ENCODE measurements at places on chromosomes 11 and 22. TPM values are rescaled to one million over a fixed set of nuclear protein-coding genes. Genes with fewer than 3 reads are reported as not detected.
A peak's percentile ranks its signal among the peaks of the same experiment; 100 is the strongest.

DNA sequence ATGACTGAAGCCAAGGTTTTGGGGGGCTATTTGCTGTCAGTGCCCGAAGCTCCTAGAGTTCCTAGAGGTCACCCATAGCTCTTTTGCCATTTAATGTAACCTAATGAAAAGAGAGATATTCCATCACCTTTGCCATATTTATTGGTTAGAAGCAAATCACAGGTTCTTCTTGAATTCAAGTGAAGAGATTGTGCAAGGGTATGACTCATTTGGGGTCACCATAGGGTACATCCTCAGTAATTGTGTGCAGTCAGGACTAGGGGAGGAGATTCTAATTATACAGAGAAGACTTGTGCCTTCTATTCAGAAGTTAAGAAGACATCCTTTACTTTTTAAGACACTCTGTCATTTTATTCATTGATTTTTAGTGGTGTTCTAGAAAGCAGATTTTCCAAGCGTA, 6.9 kb upstream of the PRAME start:
- DNase-seq: no peak

GRCh38 chr22:35478633-35479107, 62.0 kb upstream of the RASD2 start:
- DNase-seq: no peak

GRCh38 chr11:60857378-60858232, 1.9 kb upstream of the PTGDR2 start:
- no peak for DNase-seq

DNA sequence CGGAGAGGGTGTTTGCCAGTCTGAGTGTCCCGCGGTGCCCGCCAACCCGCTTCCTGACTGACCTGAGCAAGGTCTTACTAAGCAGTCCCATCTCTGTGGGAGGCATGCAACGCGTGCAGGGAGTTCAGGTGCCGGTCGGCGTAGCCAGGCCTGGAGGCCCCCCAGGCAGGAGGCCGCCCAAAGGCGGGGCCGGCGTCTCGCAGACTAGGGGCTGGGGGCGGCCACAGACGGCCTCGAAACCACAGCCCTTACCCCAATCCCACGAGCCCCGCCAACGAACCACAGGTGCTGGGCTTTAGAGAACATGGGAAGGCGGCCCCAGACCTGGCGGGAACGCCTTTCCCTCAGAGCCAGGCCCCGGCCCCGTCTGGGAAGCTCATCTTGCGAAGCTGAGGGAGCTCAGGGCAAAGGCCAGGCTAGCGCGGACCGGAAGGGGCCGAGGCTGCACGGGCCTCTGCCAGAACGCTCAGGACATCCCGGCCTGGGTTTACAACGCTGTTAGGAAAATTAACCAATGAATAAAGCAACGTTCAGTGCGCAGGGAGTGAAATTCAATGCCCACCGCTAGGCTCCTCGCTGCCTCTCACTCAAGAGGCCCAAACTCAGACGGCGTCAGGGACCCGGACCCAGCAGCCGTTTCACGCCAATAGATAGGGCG, 2.1 kb upstream of the MTFP1 start:
- peak; percentile 88 for DNase-seq

GRCh38 chr11:125091247-125091876, 20.1 kb downstream of the TMEM218 start:
- DNase-seq: peak; percentile 34

DNA sequence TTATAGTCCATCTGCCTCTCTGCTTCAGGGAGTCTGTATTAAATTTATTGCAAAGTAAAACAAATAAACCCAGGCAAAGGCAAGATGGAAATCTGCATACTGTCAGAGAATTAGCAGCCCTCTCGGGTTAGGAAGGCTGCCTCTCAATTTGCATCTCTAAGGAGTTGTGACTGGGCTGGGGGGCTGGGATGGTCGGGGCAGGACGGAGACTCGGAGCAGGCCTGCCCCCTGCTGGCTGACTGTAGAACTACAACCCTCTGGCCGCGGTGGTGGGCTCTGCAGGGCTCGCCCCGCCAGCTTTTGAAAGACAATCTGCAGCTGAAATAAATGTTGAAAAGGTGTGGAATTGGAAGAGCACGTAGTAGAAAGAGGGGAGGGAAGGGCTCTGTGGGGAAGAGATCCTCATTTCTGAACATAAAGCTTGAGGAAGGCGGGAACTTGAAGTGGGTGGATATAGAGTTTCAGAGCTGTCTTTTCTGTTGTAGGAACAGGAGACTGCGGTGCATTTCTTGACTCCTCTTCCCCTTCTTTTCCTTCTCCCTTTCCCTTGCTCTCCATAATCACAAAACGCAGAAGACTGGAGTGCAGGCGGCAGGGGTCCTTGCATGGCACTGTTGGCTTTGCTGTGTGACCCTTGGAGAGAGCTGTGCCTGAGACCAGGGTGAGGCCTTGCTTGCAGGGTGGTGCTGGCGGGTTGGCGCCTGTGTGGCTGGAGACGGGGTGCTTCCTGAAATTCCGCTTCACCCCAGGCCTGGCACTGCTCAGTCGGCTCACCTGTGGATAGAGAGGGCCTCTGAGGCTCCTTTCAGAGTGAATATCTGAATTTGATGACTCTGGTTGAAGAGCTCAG, 22.6 kb upstream of the PKNOX2 start:
- DNase-seq: peak; percentile 71

DNA sequence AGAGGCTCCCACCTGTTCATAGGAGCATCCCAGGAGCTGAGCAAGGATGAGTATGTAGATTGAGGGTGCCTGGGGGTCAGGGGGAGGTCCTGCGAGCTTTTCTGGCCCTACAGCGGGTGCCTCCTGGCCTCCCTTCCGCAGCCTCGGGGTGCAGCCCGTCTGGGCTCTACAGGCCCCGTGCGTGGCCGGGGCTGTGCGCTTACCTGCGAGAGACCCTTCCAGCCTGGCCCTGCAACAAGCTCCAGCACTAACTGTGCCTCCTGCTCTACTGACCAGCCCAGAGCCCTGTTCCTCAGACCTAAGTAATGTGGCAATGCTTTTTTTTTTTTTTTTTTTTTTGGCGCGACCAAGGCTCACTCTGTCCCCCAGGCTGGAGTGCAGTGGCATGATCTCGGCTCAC, 1129.1 kb downstream of the BRD1 start:
- DNase-seq: no peak

DNA sequence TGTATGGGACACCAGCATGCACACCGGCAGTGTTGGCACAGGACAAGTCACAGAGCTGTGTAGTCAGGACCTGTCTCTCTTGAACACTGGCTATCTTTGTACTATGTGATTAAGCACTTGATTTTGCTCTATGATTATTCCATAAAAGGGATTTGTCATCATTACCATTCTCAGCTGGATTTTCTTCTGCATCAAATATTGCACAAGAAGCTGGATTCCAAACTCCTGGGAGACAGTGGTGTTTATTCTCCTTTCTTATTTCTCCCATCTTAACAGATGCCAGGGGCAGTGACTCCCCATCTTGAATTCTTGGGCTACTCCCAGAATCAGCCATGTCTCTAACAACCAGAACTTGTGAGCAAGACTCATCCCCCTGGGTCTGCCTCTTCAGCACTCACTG, 62.5 kb upstream of the GNAZ start:
- DNase-seq: no peak

DNA sequence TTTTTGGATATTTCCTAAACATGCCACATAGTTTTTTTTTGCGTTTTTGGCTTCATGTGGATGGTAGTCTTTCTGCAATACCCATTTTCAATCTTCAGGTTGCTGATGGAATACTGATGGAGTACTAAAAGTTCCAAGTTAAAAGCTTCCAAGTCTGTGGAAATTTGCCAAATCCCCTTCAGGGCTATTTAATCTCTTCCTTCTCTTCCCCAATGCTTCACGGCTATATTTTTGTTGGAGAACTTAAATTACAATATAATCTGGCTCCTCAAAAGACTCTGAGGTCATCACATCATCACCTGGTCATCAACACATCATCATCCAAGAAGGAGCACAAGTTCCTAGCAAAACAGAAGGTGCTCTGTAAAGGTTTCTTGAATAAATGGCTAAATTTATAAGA, 881.0 kb upstream of the TENM4 start:
- no peak for DNase-seq

DNA sequence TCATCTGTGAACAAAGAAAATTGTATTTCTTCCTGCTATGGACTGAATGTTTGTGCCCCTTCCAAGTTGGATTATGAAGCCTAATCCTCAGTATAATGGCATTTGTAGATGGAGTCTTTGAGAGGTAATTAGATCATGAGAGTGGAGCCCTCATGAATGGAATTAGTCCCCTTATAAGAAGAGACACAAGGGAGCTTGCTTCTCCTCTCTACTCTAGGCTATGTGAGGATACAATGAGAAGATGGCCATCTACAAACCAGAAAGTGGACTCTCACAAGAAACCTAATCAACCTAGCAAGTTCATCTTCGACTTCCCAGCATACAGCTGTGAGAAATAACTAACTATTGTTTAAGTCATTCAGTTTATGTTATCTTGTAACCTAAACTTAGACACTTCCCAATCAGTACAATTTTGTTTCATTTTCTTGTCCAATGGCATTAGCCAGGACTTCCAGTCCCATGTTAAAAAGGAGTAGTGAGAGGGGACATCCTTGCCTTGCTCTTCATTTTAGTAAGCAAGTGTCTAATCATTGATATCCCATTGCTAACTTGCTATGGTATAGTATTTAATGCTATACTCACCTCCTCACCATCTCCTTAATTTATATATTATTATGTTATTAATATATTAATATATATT, 45.7 kb downstream of the PDGFD start:
- DNase-seq: no peak

DNA sequence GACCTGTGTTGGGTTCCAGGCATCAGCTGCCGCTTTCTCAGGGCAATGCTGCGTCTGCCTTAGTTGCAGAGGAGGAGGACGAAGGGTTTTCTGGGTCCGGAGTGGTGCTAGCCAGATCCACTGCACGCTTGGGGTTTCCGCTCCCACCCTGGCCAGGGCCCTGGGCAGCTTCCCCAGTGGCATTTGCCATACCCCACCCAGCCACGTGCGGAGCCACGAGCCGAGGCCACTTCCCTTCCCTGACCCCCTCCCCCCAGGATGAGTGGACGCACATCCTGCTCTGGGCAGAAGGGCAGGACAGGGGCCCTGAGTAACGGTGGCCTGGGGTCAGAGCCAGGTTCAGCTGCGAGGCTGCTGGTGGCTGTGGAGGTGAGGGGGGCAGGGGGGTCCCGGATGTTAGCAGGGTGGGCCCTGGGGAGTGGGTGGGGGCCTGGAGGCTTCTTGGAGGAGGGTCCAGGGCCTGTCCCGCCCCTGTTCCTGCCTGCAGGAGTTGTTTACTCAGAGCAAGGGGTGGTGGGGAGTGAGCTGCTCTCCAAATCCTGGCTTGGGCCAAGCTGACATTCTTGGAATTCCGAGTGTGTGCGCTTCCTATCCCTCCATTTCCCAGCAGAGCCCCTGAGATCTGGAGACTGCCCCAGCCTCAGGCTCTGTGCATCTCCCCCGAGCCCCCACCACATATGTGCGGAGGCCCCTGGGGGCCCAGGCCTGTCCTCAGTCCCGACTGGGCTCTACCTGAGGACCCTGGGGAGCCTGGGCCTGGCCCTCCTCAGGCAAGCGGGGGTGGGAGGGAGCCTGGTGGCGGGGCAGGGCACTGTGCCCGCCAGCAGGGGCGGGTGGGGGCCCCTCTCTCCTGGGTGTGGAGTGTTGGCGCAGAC, 1.4 kb downstream of the TSPAN4 start:
- DNase-seq: peak; percentile 97

- no peak for DNase-seq
These were observed 11.7 kb downstream of the SAA1 start for GRCh38 chr11:18277565-18278271.

DNA sequence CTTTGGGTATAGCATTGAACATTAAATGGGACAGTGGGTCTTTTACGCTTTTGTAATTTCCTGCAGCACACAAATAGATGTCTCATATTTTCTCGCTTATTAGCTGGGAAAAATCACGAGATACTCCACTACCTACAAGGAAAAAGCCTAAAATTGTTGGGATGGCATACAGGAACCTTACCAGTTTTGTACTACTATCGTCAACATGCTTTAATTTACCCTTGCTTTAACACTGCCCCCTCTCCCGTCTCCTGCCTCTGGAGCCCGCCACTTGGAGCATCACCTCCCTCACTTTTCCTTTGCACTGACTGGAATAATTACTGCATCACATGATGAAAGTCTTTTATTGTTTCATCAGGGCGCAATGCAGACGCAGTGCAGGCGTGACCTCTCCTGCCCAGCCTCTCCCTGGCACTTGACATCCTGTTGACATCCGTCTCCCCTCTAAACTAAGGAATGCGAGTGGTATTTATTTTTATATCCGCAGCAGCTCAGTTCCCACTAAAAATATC, 1.0 kb upstream of the FNBP4 start:
- DNase-seq: peak; percentile 86

DNA sequence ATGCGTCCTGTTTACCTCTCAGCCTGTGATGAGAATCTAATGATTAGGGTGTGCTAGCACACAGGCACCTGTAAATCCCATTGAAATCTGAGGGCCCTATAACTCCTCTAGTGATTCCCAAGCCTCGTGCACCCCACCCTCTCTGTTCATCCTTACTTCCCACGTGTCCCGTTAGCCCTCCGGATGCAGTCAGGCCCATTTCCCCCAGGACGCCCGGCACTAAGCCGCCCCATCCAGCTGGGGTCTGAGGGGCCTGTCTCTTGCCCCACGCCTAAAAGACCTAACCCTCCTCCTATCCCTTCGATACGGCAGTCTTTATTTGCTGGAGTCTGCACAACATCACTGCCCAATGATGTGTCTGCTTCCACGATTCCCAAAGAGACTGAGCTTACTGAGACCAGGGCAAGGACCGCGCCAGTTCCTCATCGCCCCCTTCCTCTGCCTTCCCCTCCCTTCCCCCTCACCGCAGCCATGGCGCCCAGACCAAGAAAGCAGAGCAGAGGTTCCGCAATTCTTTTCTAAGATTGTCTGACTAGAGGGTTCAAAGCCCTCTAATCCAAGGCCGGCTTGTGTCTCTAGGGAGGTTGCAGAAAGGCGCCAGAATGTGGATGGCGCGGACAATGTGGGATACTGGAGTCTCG, 1.1 kb upstream of the FADS2 start:
- peak; percentile 73 for DNase-seq

- DNase-seq: no peak
These were observed 202.5 kb downstream of the SBF2 start for GRCh38 chr11:10091314-10092045.

DNA sequence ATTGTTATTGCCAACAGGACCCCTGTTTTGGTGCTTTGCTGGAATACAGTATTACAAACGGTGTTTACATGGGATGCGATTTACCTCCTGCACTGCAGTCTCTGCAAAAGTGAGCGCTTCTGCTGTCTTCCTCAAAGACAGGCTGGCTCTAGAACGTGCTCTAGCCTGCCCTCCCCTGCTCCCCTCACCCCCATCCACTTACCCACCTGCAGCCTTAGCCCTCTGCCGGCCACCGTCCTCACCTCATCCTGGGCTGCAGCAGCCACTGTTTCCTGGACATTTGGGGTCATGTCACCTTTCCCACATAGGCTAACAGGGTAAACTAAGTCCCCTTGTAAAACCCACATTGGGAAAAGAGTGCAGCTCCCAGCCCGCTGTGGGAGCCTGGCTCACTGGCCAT, 9.6 kb upstream of the PANX2 start:
- DNase-seq: no peak

The FADD gene
- total RNA-seq: 21.3 TPM

The PAX6 gene
- not detected for total RNA-seq

The OOSP4A gene
- total RNA-seq: not detected

The GAL3ST1 gene
- 2.5 TPM for total RNA-seq

The MYBPC3 gene
- 0.96 TPM for total RNA-seq

The BRSK2 gene
- 0.26 TPM for total RNA-seq

All from upper lobe of right lung (tissue), 1 donor.